ENCODE measurements at places on chromosomes 6 and 20. TPM values are rescaled to one million over a fixed set of nuclear protein-coding genes. Genes with fewer than 3 reads are reported as not detected.

DNA sequence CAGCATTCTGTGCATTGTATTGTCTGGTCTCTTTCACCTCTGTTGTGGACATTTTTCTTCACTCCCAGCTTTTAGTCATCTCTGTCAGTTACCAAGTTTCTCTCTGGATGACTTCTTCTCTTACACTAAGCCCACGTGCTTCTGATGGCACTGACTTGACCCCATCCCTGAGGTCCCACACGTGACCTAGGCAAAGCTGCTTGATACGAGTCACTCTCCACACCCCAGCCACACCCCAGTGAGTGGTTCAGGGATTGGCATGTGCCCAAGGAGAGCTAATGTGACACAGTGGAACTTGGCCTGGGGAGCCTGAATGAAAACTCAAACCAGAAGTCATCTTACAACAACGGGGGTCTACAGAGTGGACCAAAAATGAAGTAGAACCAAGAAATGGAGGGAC is 32.2 kb downstream of the HTR1E start:
- no peaks in the 10 kb centered on the region for H3K36me3 ChIP-seq
- DNase-seq, result no peak
- H3K27me3 ChIP-seq, result no peaks in the 10 kb centered on the region
- H3K4me1 ChIP-seq, result no peaks in the 10 kb centered on the region

GRCh38 chr20:9831032-9831431 is 7.8 kb downstream of the PAK5 start:
- H3K4me3 ChIP-seq, result no peak overlapping the region
- DNase-seq, result no peak
- H3K4me1 ChIP-seq, result no peaks in the 10 kb centered on the region

DNA sequence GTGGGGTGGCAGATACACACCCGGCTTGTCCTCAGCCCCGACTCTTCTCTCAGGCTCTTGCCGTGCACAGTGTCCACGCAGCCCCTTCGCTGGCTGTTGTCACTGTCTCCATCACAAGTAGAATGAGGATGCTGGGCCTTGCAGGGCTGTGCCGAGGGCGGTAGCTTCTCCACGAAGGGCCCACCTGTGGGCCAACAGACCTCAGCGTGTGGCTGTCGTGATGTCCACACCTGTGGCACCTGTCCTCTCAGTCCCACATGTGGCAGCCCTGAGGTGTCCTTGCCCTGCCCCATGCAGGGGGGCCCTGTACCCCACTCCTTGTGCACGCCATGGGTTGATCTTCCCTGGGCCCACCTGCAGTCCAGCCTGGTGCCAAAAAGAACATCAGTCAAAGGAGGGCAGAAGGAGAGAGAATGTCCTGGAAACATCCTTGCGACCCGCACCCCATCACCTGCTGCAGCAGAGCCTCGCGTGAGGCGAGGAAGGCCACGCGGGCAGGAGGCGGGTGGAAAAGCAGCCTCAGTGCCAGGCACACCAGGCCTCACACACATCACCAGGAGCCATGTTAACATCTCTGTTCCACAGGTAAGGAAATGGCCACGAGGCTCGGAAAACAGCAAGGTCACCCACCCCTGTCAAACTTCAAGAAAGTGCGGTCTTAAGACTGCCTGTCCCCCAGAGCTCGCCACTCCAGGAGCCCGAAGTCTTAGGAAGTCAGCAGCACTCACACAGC is 22.3 kb upstream of the AFDN start:
- DNase-seq, result no peak
- no peak overlapping the region for H3K27ac ChIP-seq
- no peak overlapping the region for H3K4me3 ChIP-seq
- H3K4me1 ChIP-seq, result no peaks in the 10 kb centered on the region

- peak; percentile 32 for DNase-seq
- peak overlapping the region; percentile 80 for H3K4me3 ChIP-seq
- H3K27me3 ChIP-seq, result no peaks in the 10 kb centered on the region
- no peaks in the 10 kb centered on the region for H3K36me3 ChIP-seq
- H3K4me1 ChIP-seq, result peaks cover 3% of the 10 kb centered on the region
- peak overlapping the region; percentile 76 for H3K27ac ChIP-seq
Measured at GRCh38 chr6:26159357-26160273, 72.4 kb downstream of the HFE start.

DNA sequence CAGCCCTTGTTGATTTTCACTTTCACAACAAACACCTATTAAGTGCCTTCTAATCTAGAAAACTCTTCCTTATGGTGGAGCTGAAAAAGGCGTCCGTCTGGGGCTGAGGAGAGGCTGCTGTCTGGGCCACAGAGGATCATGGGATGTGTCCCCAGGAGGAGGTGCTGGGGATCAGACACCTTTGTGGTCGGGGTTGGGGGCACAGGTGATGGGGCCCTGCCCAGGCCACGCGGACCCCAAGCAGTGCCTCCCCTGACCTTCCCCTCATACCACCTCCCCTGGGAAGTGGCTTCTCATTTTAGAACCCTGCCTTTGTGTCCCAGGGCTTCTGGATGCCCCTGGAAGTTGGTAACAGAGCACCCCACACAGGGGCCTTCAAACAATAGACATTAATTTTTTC is 41.1 kb downstream of the SUN5 start:
- no peak for DNase-seq
- no peaks in the 10 kb centered on the region for H3K4me1 ChIP-seq
- H3K27me3 ChIP-seq, result no peaks in the 10 kb centered on the region
- H3K36me3 ChIP-seq, result no peaks in the 10 kb centered on the region
- no peak overlapping the region for H3K27ac ChIP-seq
- H3K4me3 ChIP-seq, result no peak overlapping the region

The PI3 gene
- not detected for total RNA-seq

- H3K27ac ChIP-seq, result no peak overlapping the region
- no peak for DNase-seq
- no peak overlapping the region for H3K4me3 ChIP-seq
- peaks cover 2% of the 10 kb centered on the region for H3K4me1 ChIP-seq
- H3K27me3 ChIP-seq, result no peaks in the 10 kb centered on the region
- no peaks in the 10 kb centered on the region for H3K36me3 ChIP-seq
Measured at GRCh38 chr6:19470333-19470732, 366.8 kb upstream of the ID4 start.

- no peak overlapping the region for H3K4me3 ChIP-seq
- no peaks in the 10 kb centered on the region for H3K27me3 ChIP-seq
- no peak overlapping the region for H3K27ac ChIP-seq
Measured at GRCh38 chr6:89505847-89506246, 72.9 kb downstream of the ANKRD6 start.

GRCh38 chr6:14614631-14615030 is 497.1 kb downstream of the CD83 start:
- H3K4me1 ChIP-seq, result no peaks in the 10 kb centered on the region
- DNase-seq, result no peak
- no peaks in the 10 kb centered on the region for H3K27me3 ChIP-seq
- no peak overlapping the region for H3K27ac ChIP-seq
- H3K36me3 ChIP-seq, result no peaks in the 10 kb centered on the region

The RTEL1 gene
- total RNA-seq, result 8.5 TPM

DNA sequence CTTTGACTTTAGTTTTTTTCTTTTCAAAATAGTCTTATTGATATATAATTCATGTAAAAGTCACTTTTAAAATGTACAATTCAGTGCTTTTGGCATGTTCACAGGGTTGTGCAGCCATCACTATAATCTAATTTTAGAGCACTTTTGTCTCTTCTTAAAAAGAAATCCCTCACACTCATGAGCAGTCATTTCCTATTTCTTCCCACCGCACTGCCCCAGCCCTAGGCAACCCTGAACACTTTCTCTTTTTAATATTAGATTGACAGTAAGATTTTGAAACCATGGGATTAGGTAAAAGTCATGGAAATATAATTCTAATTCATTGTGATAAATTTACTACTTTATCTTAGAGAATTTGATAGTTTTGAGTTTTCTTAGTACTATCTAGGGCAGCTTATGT is 309.4 kb downstream of the UTRN start:
- no peaks in the 10 kb centered on the region for H3K36me3 ChIP-seq
- no peak for DNase-seq

GRCh38 chr6:144870782-144871181 is 585.6 kb downstream of the UTRN start:
- no peaks in the 10 kb centered on the region for H3K36me3 ChIP-seq
- no peak for DNase-seq
- no peak overlapping the region for H3K27ac ChIP-seq
- H3K27me3 ChIP-seq, result no peaks in the 10 kb centered on the region
- H3K4me3 ChIP-seq, result no peak overlapping the region

The RAD21L1 gene
- not detected for total RNA-seq

- H3K4me3 ChIP-seq, result no peak overlapping the region
- peak; percentile 58 for DNase-seq
- no peak overlapping the region for H3K27ac ChIP-seq
Measured at GRCh38 chr20:50121858-50122271, 8.9 kb upstream of the UBE2V1 start.

The GSTA5 gene
- total RNA-seq, result not detected

- no peak overlapping the region for H3K4me3 ChIP-seq
- no peaks in the 10 kb centered on the region for H3K36me3 ChIP-seq
- peak; percentile 18 for DNase-seq
Measured at GRCh38 chr20:5918856-5919625, 31.3 kb downstream of the TRMT6 start.

The TMEM151B gene
- total RNA-seq, result under 0.01 TPM

GRCh38 chr20:20452254-20452676 is 84.4 kb downstream of the INSM1 start:
- H3K4me1 ChIP-seq, result peaks cover 5% of the 10 kb centered on the region
- peak; percentile 79 for DNase-seq
- no peak overlapping the region for H3K27ac ChIP-seq
- H3K36me3 ChIP-seq, result no peaks in the 10 kb centered on the region
- no peaks in the 10 kb centered on the region for H3K27me3 ChIP-seq

The PAK5 gene
- total RNA-seq, result not detected

DNA sequence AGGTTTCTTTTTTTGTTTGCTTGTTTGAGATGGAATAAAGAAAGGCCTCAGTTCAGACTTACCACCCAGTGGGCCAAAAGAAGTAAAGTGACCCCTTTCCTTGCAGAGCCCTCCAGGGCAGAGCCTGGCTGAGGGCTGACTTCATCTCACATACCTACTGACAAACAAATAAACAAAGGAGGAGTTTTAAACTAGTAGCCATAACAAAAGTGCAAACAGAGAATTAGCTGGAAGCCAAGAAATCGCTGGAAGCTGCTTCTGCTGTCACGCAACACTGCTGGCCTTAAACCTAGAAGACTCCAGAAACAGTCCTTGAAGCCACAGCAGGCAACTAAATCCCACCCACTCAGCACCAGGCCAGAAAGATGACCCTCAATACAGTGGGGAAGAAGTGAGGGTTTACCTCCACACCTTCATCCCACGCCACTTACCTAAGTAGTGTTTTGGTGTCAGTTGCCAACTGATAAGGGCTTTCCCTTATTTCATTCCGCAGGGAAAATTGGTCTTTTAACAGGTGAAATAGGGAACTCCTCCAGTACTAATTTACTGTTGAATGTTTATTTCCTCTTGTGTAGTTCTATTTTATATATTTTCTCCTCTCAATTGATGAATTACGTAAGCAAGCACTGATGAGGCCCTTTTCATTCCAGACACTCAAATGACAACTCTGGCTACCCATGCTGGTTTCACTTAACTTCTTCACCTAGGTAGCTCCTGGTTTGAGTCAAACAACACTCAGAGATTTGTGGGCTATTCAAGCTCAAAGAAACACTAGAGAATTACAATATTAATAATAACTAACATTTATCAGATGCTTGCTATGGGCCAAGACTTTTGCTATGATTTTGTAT is 46.2 kb downstream of the EDN1 start:
- no peak overlapping the region for H3K4me3 ChIP-seq
- H3K27ac ChIP-seq, result no peak overlapping the region
- no peaks in the 10 kb centered on the region for H3K36me3 ChIP-seq

The HLA-DQA1 gene
- not detected for total RNA-seq

DNA sequence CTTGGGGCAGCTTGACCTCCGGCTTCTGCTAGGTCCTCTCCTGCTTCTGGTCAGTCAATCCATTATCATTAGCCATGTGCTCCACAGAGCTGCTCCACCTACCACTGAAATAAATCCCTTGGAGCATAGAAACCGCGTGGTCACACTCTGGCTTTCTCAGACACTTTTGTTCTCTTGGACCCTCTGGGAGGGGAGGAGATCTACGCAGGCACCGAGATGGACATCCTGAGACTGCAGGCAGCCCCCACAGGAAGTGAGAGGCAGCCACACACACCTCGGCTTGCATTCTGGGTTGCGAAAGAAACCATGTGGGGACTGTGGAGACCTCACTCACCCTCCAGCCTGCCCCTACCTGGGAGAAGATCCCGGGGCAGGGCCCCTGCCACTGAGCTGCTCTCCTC is 79.5 kb downstream of the FYN start:
- DNase-seq, result no peak
- no peaks in the 10 kb centered on the region for H3K36me3 ChIP-seq
- H3K27me3 ChIP-seq, result no peaks in the 10 kb centered on the region
- no peak overlapping the region for H3K4me3 ChIP-seq
- H3K4me1 ChIP-seq, result peaks cover 7% of the 10 kb centered on the region

The FOXQ1 gene
- 2.0 TPM for total RNA-seq

DNA sequence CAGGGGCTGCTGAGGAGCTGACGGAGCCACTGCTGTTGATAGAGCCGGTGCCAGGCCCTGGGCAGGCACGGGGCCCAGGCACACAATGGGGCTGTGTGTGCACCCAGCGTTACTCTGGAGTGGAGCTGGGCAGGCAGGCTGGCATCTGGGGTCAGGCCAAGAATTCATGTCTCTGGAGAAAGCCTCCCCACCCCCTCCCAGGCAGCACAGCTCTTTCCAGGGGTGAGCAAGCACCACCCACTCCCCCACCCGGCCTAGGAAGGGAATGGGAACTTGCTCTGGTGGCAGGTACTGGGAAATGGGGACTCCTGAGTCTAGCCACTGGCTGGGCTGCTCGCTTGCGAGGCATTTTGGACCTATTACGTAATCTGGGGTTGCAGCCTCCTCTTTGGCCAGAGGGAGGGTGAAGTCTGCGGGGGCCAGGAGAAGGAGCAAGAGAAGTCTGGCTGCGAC is 22.7 kb downstream of the TFEB start:
- no peaks in the 10 kb centered on the region for H3K36me3 ChIP-seq
- no peak overlapping the region for H3K27ac ChIP-seq
- peaks cover 3% of the 10 kb centered on the region for H3K27me3 ChIP-seq

The CFB gene
- 87.1 TPM for total RNA-seq

DNA sequence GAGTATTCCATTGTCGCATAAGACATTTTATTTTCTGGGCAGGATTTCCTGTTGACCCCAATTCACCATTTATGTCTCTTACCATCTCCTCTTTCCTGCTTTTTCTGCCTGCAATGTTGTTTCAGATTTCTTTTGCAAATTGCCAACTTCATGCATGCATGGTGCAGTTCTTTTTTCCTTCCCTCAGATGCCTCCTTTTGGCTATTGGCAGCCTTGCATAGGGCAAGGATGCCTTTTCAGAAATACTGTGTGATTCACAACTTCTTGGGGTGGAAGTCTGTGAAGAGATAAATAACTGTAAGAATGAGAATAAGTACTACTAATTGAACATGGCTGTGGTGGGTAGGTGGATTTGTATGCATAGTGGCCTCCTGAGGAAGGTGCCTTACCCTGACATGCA is 116.7 kb downstream of the SOX4 start:
- H3K27me3 ChIP-seq, result no peaks in the 10 kb centered on the region
- no peaks in the 10 kb centered on the region for H3K36me3 ChIP-seq
- no peak overlapping the region for H3K4me3 ChIP-seq

The ACSS1 gene
- total RNA-seq, result 3.9 TPM

The NEURL2 gene
- 8.0 TPM for total RNA-seq

The FNDC11 gene
- total RNA-seq, result 1.0 TPM
